ENCODE measurements at places on chromosomes 7 and 10.

- no peak for DNase-seq
Observed at GRCh38 chr10:105247831-105248499, 606.9 kb downstream of the SORCS3 start.

- no peak for DNase-seq
Observed at GRCh38 chr10:95792874-95793285, 36.9 kb downstream of the ENTPD1 start.

DNA sequence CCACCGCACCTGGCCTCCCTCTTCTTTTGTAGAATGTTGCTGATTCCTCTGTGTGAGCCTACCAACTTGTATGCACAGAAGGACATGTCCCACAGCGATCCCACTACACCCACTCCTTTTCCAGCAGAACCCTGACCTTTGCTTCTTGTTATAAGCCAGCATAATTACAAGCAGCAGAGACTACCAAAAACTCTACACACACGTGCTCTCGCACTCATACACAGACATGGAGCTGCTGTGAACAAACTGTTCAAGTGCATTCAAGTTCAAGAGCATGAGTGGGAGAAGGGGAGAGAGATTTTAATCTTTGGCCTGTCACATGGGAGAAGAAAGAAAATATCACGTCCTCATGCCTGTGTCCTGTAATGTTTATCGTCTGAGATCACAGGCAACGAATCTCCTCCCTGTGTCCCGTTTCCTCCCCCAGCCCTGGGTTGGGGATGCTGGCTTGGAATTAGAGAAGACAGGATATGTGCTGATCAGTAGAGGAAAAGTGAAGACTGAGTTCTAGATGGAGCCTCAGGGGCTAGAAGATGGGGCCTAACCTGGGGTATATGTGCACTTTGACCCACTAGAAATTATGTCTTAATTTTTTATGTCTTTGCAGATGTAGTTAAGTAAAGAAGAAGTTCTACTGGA is 79.6 kb downstream of the NHLRC2 start:
- no peak for DNase-seq

GRCh38 chr7:121140790-121141189 is 152.3 kb downstream of the CPED1 start:
- DNase-seq, result no peak

DNA sequence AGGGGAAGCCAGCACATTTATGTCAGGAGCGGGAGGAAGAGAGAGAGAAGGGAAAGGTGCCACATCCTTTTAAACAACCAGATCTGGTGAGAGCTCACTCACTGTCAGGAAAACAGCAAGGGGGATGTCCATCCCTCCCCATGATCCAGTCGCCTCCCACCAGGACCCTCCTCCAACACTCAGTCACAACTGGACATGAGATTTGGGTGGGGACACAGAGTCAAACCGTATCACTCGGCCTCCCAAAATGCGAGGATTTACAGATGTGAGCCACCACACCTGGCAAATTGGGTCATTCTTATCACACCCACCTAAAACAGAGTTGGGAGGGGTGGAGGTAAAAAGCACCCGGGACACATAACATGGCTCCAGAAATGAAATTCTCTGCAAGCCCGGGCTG is 41.0 kb downstream of the CARD11 start:
- DNase-seq, result no peak

DNA sequence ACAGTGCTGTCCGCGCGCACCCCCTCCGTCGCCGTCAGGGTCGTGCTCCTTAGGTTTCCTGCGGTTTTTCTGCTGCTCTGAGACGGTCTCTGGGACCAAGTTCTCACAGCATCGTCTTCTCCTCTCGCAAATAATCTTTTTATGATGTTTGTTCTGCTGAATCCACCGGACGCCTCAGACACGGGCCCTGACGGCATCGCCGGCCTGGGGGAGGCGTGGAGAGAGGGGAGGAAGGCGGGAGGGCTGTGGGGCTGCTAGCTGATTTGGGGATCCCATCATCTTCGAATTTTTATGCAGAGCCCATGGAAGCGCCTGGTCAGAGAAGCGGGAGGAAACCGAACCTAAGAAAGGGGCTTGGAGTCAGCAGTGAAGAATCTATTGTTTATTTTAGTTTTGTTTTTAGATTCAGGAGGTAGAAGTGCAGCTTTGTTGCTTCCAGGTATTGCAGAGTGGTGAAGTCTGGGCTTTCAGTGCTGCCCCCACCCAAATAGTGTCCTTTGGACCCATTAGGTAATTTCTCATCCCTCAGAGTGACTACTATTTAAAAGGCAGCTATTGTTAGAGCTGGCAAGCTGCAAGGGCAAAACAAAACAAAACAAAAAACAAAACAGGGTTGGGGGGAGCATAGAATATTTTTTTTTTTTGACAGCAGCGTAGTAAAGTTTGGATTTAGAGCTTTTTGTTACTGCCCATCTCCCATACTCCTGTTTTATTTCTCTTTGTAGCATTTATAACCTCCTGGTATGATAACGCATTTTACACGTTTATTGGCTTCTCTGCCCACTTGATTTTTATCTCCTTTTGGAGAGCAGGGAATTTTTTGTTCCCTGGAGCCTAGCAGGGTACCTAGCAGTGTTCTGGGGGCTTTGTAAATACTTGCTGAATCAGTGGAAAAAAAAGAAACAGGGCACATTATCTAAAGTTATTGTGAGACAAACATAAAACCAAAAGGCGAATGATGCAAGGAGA is 92.6 kb downstream of the SPAG6 start:
- DNase-seq, result peak; percentile 58

- no peak for DNase-seq
Observed at GRCh38 chr7:141103847-141104429, 30.1 kb downstream of the TMEM178B start.

- no peak for DNase-seq
Observed at GRCh38 chr7:51268859-51269258, 47.8 kb downstream of the COBL start.

DNA sequence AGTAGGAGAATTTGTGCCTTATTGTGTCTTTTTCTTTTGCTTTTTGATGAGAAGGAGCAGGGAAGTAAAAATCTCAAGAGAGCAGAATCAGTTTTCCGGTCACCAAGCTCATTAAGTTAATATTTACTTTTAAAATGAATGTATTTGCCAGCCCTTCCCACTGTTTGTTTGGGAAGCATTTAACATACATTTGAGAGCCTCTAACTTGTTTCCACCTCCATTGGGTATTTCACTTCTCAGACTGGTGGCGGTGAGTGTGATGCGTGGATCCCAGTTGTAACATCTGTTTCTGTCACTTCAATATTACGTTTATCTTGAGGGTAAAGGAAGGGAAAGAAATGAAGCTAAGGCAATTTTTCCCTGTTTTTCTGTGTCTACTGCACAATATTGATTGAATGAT is 22.8 kb downstream of the CDK14 start:
- no peak for DNase-seq

GRCh38 chr7:131628634-131629033 is 72.2 kb upstream of the PODXL start:
- no peak for DNase-seq

DNA sequence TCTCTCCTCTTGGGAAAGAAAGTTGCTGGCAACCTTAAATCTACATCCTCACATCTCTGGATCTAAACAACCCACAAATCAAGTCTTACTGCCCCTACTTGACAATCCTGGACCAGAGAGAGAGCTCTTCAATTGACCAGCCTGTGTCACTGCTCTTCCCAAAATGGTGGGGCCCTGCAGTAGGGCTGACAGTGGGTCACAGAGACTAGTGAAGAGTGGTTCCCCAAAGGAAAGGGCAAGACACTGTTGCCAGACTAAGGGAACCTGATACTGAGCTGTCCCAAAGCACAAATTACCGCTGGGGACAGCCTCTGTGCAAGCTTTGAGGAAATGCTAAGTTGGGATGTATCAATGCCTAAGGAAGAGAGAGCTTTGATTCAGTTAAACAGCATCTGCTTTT is 4.5 kb upstream of the GPRIN2 start:
- DNase-seq, result no peak

DNA sequence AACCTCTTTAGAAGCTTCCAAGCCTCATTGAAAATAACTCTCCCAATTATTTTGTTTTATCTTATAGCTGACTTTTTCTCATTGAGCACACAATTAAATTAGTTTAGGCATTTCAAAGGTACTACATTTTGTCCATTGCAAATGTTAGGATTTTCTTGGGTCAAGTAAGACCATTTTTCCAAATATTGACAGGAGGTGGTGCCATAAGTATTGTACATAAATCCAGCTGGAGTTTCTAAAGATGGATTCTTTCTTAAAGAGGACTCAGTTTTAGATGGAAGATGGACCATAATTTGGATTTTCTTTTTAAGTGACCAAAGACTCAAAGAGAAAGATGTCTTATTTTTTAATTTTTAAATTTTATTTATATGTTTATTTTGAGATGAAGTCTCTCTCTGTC is 12.3 kb upstream of the OPN4 start:
- DNase-seq, result no peak

GRCh38 chr7:76233538-76234281 is 32.0 kb downstream of the SRRM3 start:
- no peak for DNase-seq

GRCh38 chr10:62380016-62380415 is 5.8 kb downstream of the ZNF365 start:
- DNase-seq, result no peak

GRCh38 chr7:158452331-158452730 is 135.3 kb downstream of the PTPRN2 start:
- DNase-seq, result no peak

DNA sequence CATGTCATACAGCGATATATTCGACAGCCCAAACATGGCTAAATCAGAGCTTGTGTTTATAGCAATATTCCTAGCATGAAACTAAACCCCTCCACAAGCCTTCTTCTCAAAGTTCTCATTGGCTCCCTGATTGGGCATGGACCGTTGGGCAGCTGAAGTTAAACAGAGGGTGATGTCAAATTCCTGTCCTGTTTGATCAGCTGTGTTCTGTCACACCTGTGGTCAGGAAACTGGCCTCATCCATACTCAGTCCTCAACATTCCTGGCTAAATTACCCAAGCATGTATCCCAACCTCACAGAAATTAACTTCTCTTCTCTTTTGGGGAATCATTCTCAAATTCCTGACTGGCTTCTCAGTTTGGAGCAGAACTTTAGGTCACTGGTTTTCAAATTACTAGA is 107.9 kb downstream of the ODAD2 start:
- DNase-seq, result no peak

DNA sequence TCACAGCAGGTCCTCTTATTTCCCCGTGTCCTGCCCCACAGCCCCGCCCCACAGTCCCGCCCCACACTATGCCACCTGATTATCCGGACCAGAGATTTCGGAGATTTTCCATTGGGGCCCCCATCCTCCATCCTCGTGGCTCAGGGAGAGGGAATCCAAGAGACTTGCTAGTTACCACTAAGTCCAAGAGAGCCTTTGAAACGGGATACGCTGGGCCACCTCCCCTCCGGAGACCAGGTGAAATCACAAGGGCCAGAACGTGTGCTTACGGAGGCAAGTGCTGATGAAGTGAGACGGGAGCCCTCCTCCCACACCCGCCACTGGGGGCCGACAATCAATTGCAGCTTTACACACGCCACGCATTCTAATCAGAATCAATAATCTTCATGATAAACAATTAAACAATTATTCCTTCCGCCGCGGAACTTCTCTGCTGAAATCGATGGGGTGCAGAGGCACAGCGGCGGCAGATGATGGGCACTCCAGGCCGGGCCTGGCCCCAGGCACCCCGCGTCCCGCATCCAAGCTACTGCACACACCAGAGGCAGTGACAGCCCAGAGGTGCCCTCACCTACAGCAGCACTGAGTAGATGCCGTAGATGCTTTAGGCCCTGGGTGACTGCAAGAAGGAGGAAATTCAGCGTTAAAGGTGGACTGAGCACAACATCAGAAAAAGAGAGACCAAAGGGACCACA is 534.0 kb upstream of the FOXK1 start:
- peak; percentile 57 for DNase-seq

- DNase-seq, result no peak
Observed at GRCh38 chr10:97858001-97858439, 8.4 kb downstream of the GOLGA7B start.

GRCh38 chr10:34408956-34409355 is 406.1 kb downstream of the PARD3 start:
- no peak for DNase-seq

DNA sequence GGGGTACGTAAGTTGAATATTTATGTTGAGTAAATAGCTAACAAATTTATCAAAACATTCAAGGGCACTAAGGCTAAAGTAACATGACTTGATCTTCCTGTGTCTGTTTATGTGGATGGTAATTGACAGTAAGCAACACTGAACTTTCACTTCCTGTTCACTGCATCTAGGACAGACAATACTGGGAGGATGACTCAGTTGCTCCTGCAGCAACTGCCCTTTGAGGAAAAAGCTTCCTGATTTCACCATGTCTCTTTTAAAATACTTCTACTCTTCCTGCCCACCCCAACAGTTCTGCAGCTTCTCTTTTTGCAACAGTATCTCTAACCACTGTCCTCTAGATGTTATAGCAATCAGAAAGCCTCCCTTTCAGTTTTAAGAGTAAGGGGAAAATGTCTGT is 76.6 kb upstream of the HGF start:
- no peak for DNase-seq

Data from NCI-H526 (cell line).